ENCODE measurements at places on chromosomes 12 and 14.

GRCh38 chr14:51512316-51512715 lies 139.4 kb upstream of the FRMD6 start:
- no peak for DNase-seq

DNA sequence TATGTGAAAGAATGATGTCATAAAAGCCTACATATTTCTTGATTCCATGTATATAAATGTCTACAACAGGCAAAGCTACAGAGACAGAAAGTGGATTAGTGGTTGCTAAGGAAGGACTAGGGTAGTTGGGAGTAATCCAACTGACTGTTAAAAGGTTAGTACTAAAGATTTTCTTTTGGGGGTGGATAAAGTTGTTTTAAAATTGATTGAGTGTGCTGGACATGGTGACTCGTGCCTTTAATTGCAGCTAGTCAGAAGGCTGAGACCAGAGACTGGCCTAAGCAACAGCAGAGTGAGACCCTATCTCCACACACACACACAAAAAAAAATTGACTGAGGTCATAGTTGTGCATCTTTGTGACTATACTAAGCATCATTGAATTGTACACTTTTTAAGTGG lies 234.3 kb downstream of the C12orf50 start:
- DNase-seq = no peak

GRCh38 chr14:99250636-99251208 lies 21.3 kb downstream of the BCL11B start:
- no peak for DNase-seq

- no peak for DNase-seq
These were observed 24.6 kb downstream of the TMEM19 start for GRCh38 chr12:71710276-71711125.

- no peak for DNase-seq
These were observed 958.3 kb downstream of the GALC start for GRCh38 chr14:87034680-87035079.

GRCh38 chr12:81963636-81964035 lies 204.5 kb upstream of the PPFIA2 start:
- DNase-seq = no peak

GRCh38 chr14:31926123-31926522 lies 151.0 kb upstream of the ARHGAP5 start:
- DNase-seq = peak; percentile 10

DNA sequence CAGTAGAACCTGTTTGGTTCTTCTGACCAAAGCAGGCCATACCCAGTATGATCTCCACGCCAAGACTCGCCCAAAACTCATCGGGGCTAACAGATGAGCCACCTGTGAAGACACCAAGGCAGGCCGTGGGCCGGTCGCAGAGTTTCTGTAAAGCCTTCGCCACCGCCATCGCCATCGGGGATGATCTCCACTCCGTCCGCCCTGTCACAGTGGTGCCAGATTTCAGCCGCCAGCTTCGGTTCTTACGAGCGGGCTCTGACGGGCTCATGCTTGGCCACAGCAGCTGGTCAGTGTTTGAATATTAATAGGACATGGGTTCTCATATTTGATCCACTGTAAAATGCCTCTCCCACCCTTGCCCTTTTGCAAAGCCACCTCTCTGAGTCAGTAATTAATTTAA lies 113.2 kb upstream of the TMEM132D start:
- no peak for DNase-seq

DNA sequence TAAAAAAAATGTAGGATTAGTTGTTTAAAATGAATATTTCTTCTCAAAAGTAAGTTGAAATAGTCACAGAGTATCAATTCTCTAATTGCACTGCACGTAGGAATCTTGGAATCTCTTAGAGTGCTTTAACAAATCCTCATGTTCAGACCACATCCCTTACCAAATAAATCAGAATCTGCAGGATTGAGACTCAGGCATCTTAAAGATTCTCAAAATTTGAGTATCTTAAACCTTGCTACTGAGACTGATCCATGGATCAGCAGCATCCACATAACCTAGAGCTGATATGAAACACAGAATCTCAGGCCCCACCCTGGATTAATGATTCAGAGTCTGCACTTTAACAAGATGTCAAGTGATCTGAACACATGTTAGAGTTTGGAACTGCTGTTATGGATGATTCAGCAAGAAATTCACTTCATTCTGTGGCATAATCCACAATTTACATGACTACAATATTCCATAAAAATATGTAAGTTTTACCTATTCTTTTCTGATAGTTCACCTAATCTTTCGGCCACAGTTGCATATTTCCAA lies 58.7 kb downstream of the ADAMTS20 start:
- no peak for DNase-seq

- DNase-seq = no peak
These were observed 884 bp downstream of the CAPRIN2 start for GRCh38 chr12:30753751-30754382.

GRCh38 chr14:74077401-74077800 lies 6.9 kb downstream of the ALDH6A1 start:
- no peak for DNase-seq

DNA sequence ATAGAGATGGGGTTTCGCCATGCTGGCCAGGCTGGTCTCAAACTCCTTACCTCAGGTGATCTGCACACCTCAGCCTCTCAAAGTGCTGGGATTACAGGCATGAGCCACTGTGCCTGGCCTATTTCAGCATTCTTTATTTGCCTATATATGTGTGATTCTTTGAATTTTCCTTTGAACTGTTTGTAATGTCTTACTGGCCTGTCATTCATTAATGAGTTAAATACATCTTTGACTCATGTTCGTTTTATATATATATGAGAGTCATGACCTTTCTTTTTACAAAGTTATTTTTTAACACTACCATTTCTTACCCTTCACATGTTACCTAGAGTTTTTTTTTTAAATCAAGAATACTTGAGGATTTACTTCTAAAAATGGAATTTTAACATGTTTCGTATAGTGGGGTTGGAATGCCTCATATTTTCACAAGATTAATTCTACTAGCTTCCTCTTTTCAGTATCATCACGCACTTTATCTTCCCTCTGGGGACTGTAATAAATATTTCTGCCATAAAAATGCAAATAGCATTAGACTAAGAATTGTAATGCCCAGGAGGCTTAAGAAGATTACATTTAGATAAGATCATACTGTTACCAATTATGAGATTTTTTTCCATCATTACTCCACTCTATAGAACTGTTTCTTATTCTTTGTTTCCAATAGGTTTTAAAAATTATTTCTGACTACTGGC lies 66.7 kb downstream of the NTN4 start:
- DNase-seq = no peak

GRCh38 chr12:101859664-101860607 lies 17.4 kb upstream of the DRAM1 start:
- DNase-seq = no peak

- no peak for DNase-seq
These were observed 78.1 kb upstream of the PELI2 start for GRCh38 chr14:56040121-56040520.

DNA sequence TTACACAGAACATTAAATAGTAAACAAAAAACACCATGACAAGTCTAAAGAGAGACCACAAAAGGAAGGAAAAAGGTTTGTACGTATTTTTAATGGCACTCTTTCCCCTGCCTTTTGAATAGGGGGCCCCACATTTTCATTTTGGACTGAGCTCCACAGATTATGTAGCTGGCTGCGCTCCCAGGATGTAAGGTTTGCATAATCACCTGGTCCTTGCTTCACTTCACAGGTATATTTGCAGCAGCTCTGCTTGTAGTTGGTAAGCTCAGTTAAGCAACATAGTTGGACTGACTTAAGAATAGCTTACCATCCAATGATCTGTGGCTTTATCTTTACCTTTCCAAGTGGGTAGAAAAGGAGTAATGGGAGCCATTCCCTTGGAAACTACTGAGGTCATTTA lies 454.7 kb downstream of the APAF1 start:
- DNase-seq = no peak

DNA sequence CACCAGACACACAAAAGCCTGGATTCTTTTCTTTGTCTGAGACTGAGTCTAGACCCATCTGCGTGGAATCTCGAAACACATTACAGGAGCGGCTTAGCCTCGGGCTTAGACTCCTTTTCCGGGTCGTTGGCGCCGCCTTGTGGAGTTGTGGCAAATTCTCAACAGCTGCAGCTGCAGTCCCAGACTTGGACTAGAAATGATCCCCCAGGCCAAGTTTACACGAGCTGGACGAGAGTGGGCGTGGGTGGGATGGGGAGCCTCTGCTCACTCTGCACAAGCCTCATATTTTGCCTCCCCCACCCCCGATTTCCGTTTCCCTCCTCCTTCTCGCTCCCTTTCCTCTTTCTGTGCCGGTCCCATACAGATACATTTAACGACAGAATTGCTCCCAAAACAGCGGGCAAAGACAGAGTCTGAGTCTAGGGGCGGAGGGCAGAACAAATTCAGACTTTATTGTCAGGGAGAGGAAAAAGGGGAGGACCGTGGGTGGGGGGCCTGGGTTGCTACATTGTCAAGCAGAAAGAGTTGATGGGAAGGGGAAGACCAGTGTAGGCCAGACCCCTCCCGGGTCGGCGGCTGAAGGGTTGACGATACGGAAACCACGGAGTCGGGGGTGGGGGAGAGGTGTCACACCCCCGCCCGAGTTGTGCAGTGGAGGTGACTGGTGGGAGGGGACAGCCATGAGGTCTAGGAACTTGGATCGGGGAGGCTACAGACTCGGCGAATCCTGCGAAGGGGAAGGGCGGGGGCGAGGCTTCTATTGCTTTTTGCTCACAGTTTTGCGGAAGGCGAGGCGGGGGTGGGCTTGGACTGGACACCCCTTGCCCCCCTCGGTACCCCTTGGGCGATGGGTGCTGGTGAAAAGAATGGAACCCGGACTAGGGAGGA lies 4.7 kb upstream of the GPR84 start:
- peak; percentile 84 for DNase-seq

DNA sequence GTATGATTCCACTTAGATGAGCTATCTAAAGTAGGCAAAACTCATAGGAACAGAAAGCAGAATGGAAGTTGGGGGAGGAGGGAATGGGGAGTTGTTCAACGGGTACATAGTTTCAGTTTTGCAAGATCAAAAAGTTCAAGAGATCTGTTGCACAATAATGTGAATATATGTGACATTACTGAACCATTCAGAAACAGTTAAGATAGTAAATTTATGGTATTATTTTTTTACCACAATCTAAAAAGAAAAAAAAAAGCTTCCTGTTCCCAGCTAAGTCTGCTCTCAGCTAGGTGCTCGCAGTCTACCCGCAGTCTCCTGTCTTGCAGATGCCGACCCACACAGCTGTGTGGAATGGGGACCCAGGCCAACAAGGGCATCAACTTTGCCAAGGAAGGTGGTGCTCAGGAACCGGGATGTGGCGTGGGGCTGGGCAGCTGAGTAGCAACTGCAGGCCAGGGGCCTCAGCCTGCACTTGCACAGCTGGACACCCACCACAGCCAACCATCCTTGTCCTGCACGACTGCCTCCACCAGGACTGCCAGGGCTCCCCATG lies 15.3 kb upstream of the ANO6 start:
- no peak for DNase-seq

DNA sequence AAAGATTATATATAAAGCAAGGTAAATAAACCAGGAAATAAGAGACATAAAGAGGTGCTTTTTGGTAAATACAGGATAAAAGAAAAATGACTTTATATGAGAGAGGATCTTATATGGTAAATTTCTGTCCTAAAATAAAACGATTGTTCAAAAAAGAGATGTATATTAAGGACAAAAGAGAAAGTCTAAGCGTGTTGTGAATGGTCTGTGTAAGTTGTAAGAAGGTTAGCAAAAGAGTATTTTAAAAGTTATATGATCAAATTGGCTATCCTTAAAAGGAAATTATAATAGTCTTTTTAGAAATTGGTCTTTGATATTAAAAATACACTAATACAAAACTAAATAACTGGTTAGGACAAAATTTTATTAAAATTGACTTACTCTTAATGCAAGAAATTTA lies 14.1 kb upstream of the ACSM4 start:
- DNase-seq = no peak

GRCh38 chr12:56476972-56477432 lies 8.6 kb downstream of the SPRYD4 start:
- DNase-seq = no peak

DNA sequence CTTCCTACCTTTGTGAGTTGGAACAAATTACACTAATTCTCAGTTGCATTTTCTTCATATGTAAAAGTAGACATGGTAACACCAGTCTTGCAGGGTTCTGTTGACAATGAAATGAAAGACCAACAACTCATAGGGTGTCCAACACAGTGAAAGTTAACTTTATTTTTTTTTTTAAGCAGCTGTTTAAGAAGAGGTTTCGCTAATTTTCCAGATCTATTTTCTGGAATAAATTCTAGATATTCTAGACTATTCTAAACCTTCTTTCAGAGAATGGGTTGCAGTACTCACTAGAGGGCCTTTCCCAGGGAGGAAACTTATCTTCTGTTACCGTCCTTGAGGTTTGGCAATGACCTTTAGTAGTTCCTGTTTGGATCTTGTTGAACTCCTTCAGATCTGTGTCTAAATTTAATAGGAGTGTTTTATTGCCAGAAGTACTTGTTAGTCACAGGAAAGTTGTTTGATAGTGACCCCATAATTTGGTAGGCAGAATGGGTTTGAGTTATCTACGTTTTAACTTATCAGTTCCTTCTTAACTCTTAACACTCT lies 2.8 kb upstream of the ART4 start:
- DNase-seq = no peak

DNA sequence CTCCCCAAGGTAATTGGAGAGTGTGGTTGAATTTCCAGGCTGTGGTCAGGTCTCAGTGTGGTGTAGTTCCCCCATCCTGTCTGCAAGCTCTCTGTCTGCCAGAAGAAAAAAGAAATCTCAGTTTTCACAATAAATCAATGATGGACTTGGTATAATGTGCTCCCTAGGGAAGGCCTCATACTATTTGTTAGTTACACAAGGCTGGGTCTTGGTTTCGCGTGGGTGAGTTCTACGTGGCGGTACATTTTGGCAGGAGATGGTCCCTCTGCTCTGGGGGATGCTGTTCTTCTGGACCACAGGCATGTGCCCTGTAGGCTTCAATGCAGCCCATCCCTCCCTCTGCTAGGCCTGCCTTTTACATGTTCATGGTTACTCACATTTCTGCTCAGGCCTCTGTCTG lies 206.4 kb upstream of the PELI2 start:
- DNase-seq = no peak

DNA sequence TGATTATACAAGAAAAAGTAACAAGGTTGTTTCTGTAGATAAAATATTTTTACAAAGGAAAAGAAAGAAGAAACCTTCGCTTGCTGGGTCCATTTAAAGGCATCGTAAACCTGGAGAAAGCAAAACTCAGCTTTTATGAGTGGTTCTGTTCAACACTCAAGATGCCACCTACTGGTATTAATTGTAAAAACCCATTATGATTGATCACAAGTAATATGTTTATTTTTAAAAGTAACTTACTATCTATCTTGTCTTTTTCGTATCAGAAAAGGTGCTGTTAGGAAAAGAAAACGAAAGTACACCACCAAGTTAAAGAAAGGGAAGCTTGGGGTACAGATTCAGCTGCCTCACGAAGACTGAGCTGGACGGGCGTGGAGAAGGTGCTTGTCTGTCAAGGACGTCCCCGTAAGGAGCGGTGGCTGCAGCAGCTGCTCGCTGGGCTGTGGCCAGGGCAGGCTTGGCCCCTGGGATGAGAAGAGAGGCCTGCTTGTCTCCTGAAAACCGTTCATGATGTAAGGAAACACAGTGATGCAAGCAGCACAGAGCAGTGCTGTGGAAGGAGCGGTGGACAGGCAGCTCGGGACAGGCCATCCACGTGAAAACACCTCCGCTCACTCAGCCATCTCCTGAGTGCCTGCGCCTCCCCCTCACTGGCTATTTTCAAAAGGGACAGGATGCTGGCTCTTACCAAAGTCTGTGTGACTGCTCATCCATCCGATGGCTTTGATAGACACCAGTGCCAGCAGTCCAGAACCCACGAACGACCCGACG lies 25.0 kb downstream of the SLC15A4 start:
- no peak for DNase-seq

Data from effector memory CD8-positive, alpha-beta T cell (primary cell).